ENCODE measurements at places on chromosomes 16 and 17.

GRCh38 chr16:68355447-68356248 lies 44.8 kb downstream of the PRMT7 start:
- no peak for DNase-seq

GRCh38 chr16:58509256-58510096 lies 5.8 kb upstream of the SETD6 start:
- no peak for DNase-seq

DNA sequence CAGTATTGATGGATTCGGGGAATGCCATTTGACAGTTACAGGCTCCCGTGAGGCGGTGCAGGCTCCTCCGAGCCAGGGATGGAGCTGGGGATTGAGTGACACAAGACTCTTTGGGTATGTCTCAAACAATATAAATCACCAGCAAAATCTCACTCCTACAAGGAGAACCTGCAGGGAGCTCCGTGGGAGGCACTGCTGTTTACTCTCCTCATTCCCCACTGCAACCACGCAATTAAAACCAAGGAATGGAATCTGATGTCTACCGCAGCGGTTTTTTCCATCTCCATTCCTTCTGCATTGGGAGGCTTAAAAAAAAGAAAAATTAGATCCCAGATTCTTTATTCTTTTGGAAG lies 157.9 kb downstream of the WWOX start:
- no peak for DNase-seq

DNA sequence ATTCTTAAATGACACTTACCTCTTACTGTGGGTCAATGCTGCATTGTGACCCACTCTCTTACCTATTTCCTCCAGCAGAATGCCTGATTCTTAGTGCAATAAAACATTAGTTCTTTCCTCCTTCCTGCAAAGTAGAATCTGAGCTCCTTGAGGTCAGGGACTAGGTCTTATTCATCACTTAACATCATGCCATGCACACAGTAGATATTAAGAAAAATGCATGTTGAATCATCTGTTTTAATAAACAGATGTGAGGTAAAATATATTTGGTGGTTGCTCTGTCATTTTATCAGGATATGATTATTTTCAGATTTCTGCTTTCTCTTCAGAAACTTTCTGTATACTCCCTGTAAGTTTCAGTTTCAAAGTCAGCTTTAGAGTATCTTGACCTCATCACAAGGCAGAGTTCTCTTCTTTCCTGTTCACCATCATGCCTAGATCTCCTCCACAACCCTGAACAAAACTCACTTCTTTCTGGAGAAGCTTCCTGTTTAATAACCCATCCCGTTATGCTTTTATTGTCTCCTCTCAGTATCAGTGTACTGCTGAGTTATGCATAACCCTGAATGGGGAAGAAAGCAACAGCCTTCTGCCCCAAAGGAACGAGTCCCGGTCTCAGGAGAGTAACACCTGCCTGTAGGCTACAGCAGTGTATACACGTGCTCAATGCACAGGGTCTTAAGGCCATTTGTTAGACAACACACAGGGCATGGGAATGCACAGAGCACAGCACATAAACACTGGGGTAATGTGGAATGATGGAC lies 30.3 kb upstream of the SUPT4H1 start:
- no peak for DNase-seq

DNA sequence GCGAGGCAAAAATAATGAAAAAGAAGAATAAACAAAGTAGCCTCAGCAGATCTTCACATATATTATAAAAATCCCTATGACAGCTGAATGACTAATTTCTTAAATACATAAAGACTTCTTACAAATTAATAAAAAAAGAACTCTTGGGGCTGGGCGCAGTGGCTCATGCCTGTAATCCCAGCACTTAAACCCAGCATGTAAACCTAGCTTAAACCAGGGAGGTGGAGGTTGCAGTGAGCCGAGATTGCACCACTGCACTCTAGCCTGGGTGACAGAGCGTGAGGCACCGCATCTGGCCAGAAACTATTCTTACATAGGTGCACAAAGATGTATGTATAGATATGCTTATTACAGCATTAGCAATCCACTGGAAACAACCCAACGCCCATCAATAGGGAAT lies 27.7 kb downstream of the C17orf100 start:
- DNase-seq, result no peak

DNA sequence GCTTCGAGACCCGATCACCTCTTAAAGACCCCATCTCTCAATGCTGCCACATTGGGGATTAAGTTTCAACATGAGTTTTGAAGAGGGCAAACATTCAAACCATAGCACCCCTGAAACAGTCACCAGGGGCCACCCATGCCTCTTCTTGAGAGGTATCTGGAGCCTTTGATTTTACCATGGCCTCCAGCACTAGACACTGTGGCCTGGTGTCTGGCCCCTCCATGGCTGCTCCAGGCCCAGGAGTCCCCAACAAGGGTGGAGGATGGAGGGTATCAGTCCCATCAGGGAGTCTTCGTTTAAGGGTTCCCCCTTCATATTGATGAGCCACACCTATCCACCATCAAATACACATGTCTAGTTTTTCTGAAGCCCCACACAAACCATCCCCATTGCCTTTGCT lies 66.5 kb upstream of the CDH5 start:
- DNase-seq, result no peak

DNA sequence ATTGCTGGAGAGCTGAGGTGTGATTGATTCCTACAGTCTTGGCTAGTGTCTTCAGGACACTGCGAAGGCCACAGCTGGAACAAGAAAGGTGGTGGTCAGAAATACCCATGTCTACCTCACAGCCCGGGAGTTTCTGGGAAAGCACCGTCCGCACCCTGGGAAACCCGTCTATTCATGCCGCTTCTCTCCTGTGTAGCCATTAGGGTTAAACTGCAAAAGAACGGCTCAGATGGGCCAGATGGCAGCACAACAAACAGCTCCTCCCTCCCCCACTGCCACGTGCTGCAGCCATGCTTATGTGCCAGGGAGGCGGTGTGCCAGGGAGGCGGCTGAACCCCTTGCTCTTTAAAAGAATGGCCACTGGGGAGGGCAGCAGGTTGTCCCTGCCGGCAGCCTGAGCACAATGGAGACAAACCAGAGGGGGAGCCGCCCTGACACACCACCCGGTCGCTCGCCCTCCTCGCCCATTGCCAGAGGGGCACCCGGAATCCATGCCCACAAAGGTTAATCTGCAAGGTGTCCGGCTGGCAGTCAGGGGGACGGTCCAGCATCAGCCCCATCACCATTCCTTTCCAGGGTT lies 65.2 kb downstream of the CYTH1 start:
- DNase-seq, result peak; percentile 48

DNA sequence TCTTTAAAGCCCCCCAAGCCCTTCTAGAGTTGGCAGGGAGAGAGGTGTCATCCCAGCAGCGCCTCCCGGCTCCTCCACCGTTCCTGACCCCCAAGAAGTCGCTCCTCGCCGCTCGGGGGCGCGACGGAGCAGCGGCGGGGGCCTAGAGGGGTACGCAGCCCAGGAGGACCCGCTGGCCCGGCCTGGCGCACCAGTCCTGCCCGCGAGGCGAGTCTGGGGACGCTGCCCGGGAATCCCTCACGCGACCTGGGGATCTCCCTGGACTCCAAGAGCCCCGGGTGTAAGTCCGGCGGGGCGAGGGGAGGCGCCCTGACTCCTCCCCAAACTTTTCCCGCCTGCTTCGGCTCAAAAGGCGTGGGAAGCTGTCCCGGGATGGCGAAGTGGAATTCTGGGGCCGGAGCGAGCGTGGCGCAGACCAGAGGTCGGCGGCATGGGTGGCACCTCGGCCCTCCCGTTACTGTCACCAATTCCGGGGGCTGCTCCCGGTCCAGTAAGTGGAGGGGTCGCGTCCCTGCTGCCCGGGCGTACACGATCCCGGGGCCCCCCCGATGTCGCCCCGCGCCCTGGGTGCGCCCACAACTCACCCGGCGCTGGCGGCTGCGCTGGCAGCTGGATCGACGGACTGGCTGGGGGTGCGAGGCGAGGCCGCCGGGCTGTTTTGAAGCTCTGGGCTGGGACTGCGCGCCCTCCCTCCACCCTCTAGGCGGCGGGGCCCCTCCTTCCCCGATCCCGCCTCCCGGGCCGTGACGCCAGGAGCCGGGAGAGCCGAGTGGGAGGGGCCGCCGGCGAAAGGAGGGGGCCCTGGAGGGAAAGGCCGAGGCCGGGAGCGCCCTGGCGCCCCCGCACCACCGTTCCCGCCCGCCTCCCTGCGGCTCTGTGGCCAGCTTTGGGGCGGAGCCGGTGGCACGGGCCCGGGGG lies at the start of gene EMP2:
Gene EMP2 (minus strand): TSS at position 634 of the 918 bp plus-strand sequence. CDS start 32,981 bp downstream, outside the sequence.
- DNase-seq, result peak; percentile 70

DNA sequence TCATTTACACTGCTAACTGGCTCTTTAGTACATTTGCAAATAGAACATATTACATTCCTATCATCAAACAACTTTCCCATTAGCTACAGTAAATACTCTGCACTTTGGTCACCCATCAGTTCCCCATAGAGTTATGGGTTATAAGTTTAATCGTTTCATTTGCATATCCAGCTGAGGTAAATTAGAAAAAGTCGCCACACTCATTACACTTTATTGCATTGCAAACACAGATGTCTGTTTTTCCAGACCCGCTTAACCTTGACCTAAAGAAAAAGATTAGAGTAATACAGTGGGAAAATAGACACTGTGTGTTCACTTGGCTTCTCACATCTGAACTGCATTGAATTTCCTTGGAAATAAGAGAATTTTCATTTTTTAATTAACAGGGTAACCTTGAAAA lies 213.1 kb upstream of the PSMD7 start:
- DNase-seq, result no peak

DNA sequence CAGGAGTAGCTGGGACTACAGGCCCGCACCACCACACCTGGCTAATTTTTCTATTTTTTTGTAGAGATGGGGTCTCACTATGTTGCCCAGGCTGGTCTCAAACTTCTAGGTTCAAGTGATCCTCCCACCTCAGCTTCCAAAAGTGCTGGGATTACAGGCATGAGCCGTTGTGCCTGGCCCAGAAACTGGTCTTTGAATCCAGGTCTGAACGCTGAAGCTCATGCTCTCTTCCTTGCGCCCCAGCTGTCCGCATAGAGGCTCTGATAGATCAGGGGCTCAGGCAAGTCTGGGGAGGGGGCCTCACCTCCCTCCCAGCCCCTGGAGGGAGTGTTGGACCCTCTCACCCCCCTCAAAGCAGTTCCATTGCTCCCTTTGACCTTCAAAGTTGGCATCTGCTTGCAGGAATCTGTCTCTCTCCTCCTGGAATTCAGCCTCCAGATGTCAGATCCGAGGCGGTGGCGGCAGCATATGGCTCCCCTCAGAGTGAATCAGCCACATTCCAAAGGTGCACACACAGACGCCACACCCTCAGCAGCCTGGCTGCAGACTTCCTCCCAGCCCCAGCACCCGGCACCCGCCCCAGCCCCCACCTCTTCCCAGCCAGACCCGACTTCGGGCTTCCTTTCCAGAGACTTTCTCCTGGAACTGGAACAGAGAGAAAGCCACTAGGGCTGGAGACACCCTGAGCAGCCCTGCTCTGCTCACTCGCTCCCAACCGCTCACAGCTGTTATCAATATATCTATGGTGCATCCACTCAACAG lies 16.9 kb upstream of the GLIS2 start:
- DNase-seq, result peak; percentile 37

GRCh38 chr16:57764006-57764340 lies 28.4 kb downstream of the KATNB1 start:
- no peak for DNase-seq

DNA sequence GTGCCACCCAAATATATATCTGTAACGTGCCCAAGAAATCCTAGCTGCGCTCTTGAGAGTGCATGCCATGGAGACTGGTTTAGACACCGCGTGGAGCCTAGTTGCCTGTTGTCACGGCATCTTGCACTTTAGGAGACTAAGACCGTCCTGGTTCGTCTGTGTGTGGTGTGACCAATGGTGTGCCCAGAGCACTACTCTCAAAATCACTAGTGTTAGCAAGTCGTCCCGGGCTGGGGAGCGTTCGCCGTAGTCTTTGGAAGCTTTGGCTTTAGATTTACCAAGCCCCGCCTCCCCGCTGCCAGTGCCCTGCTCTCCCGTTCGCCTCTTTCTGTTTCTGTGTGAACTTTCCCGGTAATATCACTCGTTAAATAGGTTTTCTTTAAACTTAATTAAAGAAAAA lies 27.0 kb downstream of the CLUH start:
- no peak for DNase-seq

DNA sequence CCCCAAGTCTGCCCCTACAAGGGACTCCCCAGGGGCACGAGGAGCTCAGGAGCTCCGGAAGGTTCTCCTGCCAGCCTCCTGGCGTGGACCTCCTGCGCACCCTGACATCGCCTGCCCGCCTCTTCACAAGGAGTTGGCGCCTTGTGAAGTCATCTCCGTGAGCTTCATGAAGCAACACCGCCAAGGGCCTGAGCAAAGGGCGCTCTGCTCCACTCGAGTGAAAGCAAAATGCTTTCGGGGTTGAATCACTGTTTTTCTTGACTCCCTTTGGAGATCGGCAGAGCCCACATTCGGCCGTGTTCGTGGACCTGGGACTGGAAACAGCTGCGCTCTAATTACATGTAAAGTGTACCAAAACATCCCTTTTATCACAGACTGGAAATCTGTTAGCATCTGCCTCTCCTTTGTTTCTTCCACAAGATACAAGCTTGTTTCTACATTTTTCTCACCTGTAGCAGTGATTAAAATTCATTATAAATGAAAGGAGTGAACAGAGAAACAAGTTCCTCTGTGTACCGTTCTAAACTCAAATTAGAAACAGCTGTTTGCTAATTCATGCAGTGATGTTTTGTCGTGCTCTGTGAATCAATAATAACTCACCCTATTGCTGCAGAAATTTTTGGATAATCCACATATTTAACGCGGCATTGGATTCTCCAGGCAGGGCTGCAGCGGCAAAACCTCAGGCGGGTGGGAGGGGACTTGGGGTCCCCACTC lies 203.3 kb downstream of the ZNF423 start:
- DNase-seq, result no peak

DNA sequence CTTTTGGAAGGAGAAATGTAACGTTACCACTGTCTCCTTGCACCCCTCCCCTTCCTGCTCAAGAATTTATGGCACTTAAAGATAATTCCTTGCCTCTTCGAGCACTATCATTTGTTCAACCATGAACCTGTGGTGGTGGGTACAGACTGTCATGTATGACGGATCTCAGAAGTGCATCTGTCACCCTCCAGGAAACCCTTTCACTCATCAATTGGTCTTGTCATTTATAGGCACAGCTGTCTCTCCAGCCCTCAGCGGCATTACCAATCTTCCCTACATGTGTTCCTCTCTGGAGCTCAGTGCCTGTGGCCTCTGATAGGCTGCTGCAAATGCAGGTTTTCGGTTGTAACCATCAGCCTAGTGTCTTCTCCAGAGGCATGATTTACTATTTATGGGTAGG lies 15.0 kb downstream of the CNTNAP4 start:
- no peak for DNase-seq

GRCh38 chr17:48429156-48429555 lies 858 bp downstream of the SKAP1 start:
- no peak for DNase-seq

Data from COLO829 (cell line).